Hippocampal formation (tissue), 2 donors: ENCODE measurements at places on chromosomes 5 and 9.
A peak's percentile ranks its signal among the peaks of the same experiment; 100 is the strongest.

DNA sequence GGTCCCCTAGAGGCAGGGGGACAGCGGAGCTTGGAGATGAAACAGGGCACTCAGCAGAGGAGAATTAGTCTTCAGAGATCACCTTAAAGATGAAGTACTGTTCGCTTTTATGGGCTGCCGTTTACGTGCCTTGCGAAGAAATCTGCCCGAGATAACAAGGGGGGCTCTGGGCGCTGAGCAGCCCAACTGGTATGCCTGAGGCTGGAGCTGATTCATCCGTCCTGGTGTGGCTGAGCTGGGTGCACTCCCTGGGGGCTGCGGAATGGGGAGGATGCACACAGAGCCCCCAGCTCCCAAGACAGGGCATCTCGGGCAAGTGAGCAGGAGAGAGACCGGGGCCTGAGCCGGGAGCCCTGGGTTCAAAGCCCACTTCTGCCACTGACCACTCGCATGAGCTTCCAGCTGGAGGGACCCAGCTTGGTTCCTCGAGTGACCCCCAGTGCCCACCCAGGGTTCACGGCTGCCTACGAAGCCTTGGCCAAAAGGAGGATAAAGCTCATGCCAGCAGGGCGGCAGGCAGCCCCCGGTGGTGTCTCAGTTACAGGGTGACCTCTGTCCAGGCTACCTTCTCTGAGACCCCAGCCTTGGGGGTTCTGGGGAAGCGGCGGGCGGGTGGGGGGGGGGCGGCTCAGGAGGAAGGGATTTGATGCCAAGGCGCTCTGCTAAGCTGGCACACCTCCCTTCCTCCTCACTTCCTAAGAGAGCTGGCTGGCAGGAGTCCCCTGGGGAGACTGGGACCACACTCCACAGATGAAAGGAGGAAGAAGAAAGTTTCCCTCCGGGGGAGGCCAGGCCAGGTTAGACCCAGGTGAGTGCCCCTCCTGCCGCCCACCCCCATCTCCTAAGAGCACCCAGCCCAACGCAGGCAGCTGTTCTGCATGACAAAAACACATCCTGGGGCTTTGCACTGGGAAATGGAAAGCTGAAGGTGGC lies 5.7 kb downstream of the FIBCD1 start:
- no peak for DNase-seq

GRCh38 chr5:40240111-40240510 lies 439.6 kb upstream of the PTGER4 start:
- no peak for DNase-seq

- DNase-seq: no peak
Measured at GRCh38 chr5:176678584-176678983, 31.3 kb downstream of the TSPAN17 start.

GRCh38 chr9:16901590-16901989 lies 31.1 kb upstream of the BNC2 start:
- no peak for DNase-seq

GRCh38 chr9:35553670-35554543 lies 51.2 kb upstream of the TESK1 start:
- DNase-seq: peak; percentile 80

GRCh38 chr9:696332-697323 lies 144.9 kb upstream of the DMRT1 start:
- peak; percentile 21 for DNase-seq

- no peak for DNase-seq
Measured at GRCh38 chr5:172674155-172674554, 33.1 kb downstream of the NEURL1B start.

GRCh38 chr5:65127161-65127901 lies 354.4 kb downstream of the ADAMTS6 start:
- DNase-seq: no peak

- no peak for DNase-seq
Measured at GRCh38 chr9:79883073-79883645, 311.4 kb downstream of the TLE4 start.

DNA sequence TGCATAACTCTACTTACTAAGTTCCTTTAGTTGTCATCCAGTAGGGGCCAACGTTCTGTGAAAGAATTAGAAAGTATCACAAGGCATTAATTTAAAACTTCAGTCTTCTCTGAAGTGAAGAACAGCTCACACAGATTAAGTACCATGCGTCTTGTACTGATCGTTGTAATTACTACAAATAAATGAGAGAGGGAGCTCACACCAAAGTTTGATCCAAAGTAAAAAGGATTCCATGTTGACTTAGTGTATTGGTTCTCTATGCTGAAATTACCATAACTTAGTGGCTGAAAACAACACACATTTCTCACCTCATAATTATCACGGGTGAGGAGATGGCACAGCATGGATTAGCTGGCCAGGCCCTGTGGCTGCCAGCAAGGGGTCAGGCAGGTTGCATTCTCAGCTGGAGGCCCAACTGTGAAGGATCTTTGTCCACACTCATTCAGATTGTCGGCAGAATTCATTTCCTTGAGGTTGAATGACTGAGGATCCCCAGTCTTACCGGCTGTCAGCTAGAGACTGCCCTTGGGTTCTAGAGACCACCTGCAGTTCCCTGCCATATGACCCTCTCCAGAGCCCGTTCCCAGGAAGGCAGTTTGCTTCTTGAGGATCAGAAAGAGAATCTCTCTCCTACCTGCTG lies 169.1 kb downstream of the YTHDC2 start:
- DNase-seq: no peak

GRCh38 chr9:133956520-133957076 lies 35.5 kb downstream of the VAV2 start:
- DNase-seq: no peak

DNA sequence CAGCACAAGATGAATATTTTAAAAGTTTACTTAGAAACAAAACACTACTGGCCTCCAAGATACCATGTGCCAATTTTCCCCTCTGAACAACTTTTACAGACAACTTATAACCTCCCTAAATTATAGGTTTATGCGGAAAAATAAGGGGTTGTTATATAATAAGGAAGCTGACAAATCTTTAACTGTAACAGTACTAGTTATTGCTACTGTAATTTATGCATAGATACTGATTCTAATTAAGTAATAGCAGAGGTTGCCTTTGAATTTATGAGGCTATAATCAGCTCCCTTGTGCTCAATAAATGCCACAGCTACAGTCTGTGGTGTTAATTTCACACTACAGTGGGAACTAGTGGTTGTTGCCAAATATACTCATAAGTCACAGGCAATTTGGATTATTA lies 291.3 kb upstream of the PCSK5 start:
- DNase-seq: no peak

DNA sequence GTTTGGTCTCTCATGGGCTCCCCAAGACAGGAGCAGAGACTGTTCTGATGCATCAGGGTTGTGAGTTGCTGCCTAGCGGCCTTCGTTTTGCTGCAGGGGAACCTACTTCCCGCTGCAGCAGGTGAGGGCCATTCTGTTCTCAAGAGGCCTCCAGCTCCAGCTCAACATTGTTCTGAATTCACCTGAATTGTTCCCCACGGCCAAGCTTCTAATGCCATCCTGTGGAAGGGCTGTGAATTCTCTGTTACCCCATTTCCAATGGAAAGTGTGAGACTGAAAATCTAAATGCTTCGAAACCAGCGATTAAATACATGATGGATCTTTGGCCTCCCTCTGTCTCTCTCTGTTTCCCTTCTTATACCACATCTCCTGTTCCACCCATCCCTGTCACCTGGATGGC lies 349.1 kb upstream of the DAP start:
- no peak for DNase-seq

DNA sequence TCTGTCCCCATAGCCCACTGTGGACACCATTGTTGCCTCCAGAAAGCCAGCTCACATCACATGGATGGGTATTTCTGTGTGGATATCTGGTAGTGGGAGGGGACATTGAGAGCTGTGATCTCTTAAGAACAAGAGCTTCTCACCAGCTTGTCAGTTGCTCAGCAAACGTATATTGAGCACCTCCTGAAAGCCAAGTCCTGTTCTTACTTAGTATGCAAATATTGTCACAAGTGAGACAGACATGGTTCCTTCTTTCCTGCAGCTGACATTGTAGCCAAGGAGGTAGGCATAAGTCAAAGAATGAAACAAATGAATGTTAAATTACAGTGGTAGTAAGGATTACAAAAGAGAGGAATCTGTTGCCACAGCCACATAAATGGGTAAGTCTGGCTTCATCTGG lies 3.8 kb downstream of the TCOF1 start:
- no peak for DNase-seq

DNA sequence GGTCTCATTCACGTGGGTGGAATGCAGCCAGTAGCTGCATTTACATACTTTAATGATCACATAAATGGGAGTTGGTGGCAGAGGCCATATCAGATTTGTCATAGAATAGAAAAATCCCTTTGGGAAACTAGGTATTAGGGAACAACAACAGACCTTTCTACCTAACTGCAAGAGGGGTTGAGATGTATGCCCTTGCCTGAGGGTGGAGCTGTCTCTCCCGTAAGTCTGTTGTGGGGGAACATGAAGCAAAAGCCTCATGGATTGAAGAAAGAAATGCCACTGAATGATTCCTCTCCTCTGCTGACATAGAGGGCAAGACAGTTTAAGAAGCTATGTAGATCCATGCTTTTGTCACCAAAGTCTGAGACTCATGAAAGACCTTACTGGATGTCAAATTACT lies 461.3 kb downstream of the SPOCK1 start:
- no peak for DNase-seq

GRCh38 chr5:20522905-20523482 lies 535.0 kb upstream of the CDH18 start:
- DNase-seq: no peak

GRCh38 chr9:18722882-18723281 lies 248.9 kb downstream of the ADAMTSL1 start:
- no peak for DNase-seq

GRCh38 chr5:80082731-80083100 lies 47.6 kb downstream of the THBS4 start:
- peak; percentile 75 for DNase-seq

DNA sequence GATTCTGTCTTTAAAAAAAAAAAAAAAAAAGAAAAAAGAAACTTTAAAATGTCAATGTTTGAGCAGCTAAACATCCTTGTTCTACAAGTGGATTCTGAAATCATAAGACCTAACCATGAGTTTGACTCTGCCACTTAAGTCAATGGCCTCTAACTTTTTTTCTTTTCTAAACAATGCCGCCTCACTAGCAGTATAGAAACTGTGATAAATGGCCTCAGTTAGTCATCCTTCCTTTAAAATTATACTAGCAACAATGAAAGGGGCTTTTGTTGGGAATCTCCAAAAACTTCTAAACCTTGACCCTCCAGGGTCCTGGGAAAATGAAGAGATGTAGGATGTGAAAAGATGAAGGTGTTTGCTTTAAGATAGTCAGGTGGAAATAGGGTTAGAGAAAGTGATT lies 71.1 kb downstream of the FBXL7 start:
- DNase-seq: no peak
